ENCODE measurements at places on chromosomes 3 and 15.
A peak's percentile ranks its signal among the peaks of the same experiment; 100 is the strongest.

DNA sequence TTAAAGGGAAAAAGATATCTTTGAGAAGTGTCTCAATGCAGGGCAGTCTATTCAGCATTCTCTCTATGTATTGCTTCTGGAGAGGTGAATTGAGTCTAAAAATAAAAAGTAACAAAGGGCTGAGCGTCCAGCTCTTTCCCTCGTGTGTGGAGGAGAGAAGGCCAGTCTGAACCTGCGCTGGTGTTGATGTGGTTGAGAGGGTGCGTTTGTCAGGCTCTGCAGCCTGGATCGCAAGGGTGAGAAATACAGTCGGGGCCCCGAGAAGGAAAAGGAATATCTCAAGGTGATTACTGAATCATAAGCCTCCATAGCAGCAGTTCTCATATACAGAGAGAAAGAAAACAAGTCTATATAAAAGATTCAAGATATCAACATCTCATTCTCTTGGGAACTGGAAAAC lies 494.1 kb upstream of the MDFIC2 start:
- no peak overlapping the region for H3K27ac ChIP-seq
- H3K4me1 ChIP-seq, result no peaks in the 10 kb centered on the region
- no peak for DNase-seq
- H3K27me3 ChIP-seq, result peaks cover 17% of the 10 kb centered on the region
- H3K4me3 ChIP-seq, result no peak overlapping the region
- no peaks in the 10 kb centered on the region for H3K36me3 ChIP-seq

DNA sequence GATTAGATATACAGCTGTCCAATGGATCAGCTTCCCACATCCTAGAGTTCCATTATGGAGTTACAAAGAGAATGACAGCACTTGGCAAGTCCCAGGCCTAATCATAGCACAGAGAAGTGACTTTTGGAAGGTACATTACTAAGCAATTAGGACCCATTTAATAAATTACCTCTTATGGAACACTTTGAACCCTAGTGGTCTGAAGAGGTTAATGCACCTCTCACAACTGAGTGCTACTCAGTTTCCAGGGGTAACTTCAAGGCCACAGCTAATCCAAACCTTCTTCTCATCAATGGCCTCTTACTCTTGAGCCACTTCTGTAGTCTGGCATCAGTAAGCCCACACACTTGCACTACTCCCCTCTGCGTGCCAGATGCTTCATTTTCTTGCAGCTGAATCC lies 34.9 kb upstream of the MEIS2 start:
- no peak for DNase-seq
- no peak overlapping the region for H3K4me3 ChIP-seq
- H3K4me1 ChIP-seq, result no peaks in the 10 kb centered on the region
- peaks cover 9% of the 10 kb centered on the region for H3K27me3 ChIP-seq
- H3K27ac ChIP-seq, result no peak overlapping the region

DNA sequence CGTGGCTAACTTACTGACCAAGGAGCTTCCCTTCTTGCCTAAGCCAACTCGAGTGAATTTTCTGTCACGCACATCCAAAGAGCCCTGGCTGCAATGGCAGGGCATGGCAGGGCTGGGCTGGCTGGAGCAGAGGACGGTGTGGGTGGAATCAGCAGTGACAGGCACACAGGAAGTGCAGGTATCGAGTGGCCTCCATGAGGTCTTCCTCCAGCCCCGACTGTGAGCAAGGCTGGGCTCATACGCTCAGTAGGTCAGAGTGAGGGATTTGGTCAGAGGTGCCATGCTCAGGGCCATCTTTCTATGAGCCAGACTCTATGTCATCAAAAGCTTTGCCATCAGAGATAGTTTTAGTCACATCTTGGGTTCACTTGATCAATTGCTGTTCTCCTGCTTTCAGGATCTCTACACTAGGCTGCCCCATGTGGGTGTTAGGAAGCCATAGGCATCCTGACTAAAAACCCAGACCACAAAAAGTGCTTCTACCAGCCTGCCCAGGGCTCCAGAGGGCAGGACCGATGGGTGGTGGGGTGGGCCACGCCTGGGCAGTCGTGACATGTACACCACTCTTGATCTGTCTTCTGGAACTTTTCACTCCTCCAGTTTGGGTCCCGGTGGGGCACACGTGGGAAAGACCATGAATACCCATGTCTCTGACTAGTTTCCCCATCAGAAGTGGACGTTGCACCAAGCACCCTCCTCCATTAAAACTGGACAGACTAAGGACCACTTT lies 22.6 kb upstream of the COMMD4 start:
- H3K4me1 ChIP-seq, result no peaks in the 10 kb centered on the region
- H3K27ac ChIP-seq, result no peak overlapping the region
- H3K27me3 ChIP-seq, result peaks cover 8% of the 10 kb centered on the region
- H3K36me3 ChIP-seq, result no peaks in the 10 kb centered on the region

- peaks cover 1% of the 10 kb centered on the region for H3K27me3 ChIP-seq
- H3K4me1 ChIP-seq, result no peaks in the 10 kb centered on the region
- DNase-seq, result no peak
- no peak overlapping the region for H3K4me3 ChIP-seq
- no peaks in the 10 kb centered on the region for H3K36me3 ChIP-seq
Measured at GRCh38 chr15:59821286-59821685, 132.2 kb upstream of the BNIP2 start.

- no peaks in the 10 kb centered on the region for H3K27me3 ChIP-seq
- no peaks in the 10 kb centered on the region for H3K36me3 ChIP-seq
- no peak overlapping the region for H3K4me3 ChIP-seq
- DNase-seq, result no peak
- H3K27ac ChIP-seq, result no peak overlapping the region
Measured at GRCh38 chr15:50146632-50147031, 27.6 kb upstream of the ATP8B4 start.

DNA sequence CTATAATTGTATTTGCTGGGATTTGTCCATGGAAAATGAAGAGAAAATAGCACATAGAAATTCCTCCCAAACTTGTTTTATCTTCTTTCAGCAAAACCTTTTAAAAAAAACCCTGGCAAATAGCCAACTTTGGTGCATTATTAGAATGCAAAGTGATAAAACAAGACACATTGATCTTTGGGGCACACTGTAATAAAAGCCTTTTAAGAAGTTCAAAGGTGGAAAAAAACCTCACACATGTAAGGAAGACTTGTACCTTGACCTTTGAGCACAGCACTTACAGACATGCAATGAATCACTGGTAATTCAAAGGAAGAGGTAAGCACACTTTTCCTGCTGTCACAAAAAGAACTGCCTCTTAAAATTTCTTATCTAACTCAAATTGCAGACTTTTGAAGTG lies 8.0 kb upstream of the MORC1 start:
- DNase-seq, result no peak
- H3K27me3 ChIP-seq, result peaks cover 2% of the 10 kb centered on the region
- H3K36me3 ChIP-seq, result no peaks in the 10 kb centered on the region
- H3K27ac ChIP-seq, result no peak overlapping the region

DNA sequence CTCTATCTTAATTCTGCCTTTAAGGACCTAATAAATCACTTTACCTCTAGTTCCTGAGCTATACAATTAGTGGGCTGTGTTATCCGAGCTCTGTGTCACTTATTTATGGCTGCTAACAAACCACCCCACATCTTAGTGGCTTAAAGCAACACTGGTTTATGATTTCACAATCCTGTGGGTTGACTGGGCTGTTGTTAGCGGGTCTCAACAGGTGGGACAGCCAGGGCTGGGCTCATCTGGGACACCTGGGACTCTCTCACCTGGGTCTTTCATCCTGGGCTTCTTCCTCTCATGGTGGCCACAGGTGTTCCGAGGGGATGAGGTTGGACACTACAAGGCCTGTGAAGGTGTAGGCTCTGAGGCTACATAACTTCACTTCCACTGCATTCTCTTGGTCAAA lies 35.8 kb upstream of the CHST2 start:
- H3K4me1 ChIP-seq, result peaks cover 35% of the 10 kb centered on the region
- H3K27ac ChIP-seq, result no peak overlapping the region
- peaks cover 6% of the 10 kb centered on the region for H3K27me3 ChIP-seq
- peak overlapping the region; percentile 26 for H3K4me3 ChIP-seq
- H3K36me3 ChIP-seq, result no peaks in the 10 kb centered on the region

- no peak overlapping the region for H3K4me3 ChIP-seq
- no peak for DNase-seq
- H3K36me3 ChIP-seq, result no peaks in the 10 kb centered on the region
- H3K27ac ChIP-seq, result no peak overlapping the region
- H3K4me1 ChIP-seq, result no peaks in the 10 kb centered on the region
- H3K27me3 ChIP-seq, result no peaks in the 10 kb centered on the region
Measured at GRCh38 chr3:186815435-186815834, 9.2 kb upstream of the RFC4 start.

- H3K27ac ChIP-seq, result no peak overlapping the region
- H3K36me3 ChIP-seq, result no peaks in the 10 kb centered on the region
- DNase-seq, result no peak
- no peak overlapping the region for H3K4me3 ChIP-seq
- H3K27me3 ChIP-seq, result no peaks in the 10 kb centered on the region
- H3K4me1 ChIP-seq, result no peaks in the 10 kb centered on the region
Measured at GRCh38 chr3:62065985-62066693, 307.2 kb downstream of the FEZF2 start.

DNA sequence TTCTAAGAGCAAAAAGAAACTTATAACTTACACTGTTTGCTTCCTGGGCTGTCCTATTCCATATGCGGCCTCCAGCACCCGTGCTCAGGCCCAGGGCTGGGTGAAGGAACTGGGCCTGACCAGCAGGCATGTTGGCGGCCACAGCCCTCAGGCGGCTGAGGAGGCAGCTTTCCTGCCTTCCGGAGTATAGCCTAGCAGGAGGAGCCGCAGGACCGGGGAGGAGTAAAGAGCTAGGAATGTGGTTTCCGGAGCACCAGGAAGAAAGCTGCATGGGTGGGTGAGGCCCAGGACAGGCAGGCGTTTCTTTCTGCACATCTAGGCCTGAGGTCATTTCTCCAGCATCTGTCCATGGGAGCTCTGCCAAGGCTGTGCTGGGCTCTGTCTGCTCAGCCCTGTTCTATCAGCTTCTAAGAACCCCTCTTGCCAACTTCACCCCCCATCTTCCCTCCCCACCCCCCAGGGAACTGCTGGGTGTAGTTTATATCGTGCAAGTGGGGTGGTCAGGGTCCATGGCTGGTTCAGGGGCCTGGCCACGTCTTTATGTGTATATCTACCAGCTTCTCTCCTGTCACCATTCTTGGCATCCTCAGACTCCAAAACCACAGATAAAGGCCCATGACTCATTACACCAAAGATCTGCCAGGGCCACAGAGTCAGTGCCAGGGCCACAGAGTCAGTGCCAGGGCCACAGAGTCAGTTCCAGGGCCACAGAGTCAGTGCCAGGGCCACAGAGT lies 7.8 kb upstream of the KIF7 start:
- H3K36me3 ChIP-seq, result no peaks in the 10 kb centered on the region
- peaks cover 18% of the 10 kb centered on the region for H3K27me3 ChIP-seq
- H3K4me1 ChIP-seq, result peaks cover 4% of the 10 kb centered on the region
- no peak overlapping the region for H3K27ac ChIP-seq
- no peak for DNase-seq
